Erythroblast (primary cell): ENCODE measurements at places on chromosomes 1 and 21.

DNA sequence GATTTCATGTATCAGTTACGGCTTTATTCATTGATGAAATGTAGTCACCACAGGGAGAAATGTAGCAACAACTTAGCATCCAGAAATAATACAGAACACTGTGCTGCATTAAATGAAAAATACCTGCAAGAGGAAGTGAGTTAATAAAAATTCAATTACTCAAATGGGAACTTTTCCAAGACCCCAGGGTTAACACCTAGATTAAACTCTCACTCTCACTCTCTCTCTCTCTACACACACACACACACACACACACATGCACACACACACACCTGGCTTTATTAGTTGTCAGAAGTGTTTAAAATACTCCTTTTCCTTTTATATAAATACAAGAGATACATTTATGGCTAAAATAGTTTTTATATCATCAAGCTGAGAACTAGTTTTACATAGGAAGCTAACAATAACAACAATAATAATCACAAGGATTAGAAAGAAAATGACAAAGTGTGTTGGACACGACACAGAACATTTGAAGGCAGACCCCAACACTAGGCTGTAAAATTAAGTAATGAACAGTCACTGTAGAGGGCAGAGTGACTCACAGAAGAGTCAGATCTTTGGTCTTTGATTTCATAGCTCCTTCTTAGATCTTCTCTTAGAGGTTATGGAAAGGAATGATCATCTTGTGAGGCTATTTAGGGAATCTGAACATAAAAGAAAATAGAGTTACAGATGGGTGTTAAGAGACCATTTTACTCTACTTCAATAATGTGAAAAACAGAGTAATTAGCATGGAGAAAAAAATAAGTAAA is 1266.0 kb upstream of the ADGRL2 start:
- DNase-seq = no peak

- no peak for DNase-seq
Measured at GRCh38 chr1:202452508-202452907, 104.0 kb downstream of the PPP1R12B start.

GRCh38 chr1:192903142-192903541 is 94.3 kb downstream of the RGS2 start:
- DNase-seq = no peak

DNA sequence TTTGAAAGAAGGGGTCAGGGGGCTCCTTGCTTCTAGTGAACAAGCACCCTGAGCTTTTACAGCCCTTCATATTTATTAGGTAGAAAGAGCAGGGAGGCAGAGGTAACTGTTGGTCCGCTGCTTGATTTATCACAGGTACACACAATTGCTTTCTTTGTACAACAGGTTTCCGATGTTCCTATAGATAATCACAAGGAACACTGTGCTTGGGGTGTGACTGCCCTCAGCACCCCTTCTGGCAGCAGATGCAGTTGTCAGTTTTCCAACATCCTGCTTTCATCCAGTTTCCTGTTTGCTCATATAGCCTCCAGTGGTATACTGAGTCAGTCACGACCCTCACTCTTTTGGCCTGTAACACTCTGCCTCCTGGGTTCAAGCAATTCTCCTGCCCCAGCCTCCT is 40.6 kb downstream of the SCP2 start:
- DNase-seq = no peak

- DNase-seq = no peak
Measured at GRCh38 chr21:25307489-25307888, 299.8 kb downstream of the MRPL39 start.

- no peak for DNase-seq
Measured at GRCh38 chr1:198497326-198498102, 43.0 kb downstream of the ATP6V1G3 start.

- DNase-seq = no peak
Measured at GRCh38 chr1:114467491-114467890, 43.5 kb downstream of the TRIM33 start.

DNA sequence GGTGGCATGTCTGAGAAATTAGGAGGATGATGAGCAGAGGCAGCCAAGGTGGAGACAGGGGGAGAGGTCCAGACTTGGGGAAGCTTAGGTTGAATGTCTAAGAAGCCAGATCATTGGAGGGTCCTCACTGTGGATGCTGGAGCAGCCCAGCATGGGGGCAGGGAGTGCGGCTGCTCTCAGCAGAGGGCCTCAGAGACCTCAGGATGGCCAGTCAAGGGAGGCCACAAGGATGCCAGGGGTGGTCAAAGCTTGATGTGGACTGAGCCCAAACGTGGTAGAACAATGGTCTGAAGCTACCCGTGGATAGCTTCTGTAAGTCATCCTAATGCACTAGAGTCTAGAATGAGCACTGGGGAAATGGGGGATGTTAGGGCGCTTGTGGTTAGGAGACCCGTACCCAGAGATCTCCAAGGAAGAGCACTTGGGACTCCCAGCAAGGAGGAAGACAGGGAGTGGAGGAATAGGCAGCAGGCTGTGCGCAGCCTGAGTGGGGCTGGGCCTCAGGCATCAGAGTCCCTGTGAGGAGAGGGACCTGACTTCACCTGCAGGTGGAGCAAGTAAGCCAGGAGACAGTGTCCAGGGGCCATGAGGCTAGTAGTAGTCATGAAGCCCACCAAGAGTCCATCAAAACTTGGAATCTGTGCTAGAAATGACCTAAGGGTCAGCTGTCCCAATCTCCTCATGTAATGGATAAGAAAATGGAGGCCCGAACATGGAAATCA is 4.3 kb upstream of the S100A9 start:
- peak; percentile 17 for DNase-seq

- DNase-seq = no peak
Measured at GRCh38 chr1:219900201-219900600, 28.2 kb downstream of the SLC30A10 start.

DNA sequence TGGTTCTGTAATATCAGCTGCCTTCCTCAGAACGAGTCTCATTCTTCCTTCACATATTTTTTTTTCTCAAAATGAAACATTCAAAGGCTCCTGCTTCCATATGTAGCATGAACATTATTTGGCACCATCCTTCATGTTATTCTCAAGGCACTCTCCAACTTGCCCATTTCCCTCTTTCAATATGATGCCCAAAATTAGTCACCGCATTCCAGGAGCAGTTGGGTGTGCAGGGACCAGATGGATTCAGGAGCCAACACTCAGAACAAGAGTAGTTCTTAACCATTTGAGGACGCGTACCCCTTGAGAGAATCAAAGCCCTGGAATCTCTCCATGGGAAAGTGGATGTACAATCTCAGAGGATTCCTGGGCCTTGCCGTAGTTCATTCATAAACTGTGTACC is 50.3 kb downstream of the KCNK1 start:
- no peak for DNase-seq

- DNase-seq = no peak
Measured at GRCh38 chr1:234570329-234571120, 39.5 kb downstream of the IRF2BP2 start.
